CD4-positive, alpha-beta T cell treated with Interleukin-1 beta for 1 hour (primary cell): ENCODE measurements at places on chromosomes 2 and 18.

- no peak for DNase-seq
Measured at GRCh38 chr2:207928079-207928478, 97.2 kb downstream of the PLEKHM3 start.

DNA sequence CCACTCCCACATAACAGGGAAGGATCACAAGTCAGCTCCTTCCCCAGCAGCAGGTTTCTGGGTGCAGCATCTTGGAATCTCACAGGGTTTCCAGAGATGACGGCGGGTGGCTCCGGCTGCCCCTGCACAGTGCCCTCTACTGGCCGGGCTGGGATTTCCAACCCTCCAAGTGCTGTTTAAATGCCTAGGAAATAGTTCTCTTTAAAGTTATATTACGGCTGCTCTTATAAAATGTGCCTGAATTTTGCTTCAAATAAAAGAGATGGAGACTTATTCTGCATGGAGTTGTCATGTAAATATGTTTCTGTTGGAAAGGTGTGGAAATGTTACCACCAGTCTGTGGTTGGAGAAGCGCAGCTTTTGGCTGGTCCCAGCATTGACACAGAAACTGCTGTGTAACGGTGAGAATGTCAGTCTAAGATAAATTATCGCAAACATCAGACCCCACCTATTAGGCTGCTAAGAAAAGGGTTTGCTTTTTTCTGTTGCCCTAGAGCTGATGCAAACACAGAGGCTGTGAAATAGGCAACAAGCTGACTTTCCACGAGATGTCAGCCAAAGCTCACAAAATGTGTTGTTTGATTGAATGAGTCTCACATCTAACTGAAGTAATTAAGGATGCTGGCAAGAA is 3.3 kb upstream of the HJURP start:
- DNase-seq: peak; percentile 51

- DNase-seq: peak; percentile 26
Measured at GRCh38 chr18:75211002-75211621, 515 bp downstream of the TSHZ1 start.

DNA sequence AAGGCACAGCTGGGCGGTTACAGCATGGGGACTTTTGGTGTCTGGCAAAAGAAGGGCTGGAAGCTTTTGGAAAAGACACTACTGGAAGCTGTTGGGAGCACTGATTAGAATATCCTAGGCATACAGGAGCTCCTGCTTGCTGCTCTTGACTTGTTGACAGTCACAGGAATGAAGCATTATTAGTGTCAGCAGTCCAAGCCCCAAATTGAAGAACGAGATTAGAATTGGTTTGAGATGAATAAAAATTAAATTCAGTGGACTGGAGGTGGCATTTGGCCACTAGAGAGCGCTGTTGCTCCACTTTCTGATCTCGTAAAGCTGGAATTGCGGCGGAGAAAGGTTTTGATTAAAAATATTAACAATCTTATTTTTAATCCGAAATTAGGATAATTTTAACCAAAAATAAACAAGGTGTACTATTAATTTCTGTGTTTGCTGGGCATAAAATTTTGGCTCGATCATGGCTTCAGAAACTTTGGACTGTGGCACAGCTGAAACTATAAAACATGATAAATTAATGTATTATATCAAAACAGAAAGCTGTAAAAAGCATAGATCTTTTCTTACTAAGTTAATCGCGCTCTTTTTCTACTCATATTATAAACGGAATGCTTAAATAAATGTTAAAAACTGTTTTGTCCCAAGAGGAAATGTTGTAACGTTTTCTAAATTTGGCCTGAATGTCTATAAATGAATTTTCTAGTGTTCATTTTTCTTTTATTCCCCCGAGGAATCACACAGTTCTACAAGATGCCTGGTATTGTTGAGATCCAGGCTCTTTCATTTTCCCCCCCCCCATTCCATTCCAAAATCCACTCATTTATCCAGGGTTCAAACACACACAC is 2.4 kb upstream of the HOXD8 start:
- DNase-seq: peak; percentile 48

DNA sequence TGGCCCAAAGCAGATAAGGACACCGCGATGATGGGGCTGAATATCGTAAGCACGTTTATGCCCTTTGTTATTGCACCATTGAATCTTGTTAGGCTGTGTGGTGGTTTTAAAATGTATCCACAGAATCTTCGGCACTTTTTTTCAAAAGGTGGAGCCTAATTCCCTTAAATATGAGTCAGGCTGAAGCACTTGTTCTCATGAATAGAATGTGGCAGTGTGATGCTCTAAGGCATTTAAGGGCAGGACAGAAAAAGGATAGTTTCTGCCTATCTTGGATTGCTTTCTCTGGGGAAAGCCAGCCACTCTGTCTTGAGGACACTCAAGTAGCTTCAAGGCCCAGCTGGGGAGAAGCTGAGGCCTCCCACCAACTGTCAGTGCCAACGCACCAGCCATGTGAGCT is 39.6 kb downstream of the ABCA12 start:
- DNase-seq: no peak

DNA sequence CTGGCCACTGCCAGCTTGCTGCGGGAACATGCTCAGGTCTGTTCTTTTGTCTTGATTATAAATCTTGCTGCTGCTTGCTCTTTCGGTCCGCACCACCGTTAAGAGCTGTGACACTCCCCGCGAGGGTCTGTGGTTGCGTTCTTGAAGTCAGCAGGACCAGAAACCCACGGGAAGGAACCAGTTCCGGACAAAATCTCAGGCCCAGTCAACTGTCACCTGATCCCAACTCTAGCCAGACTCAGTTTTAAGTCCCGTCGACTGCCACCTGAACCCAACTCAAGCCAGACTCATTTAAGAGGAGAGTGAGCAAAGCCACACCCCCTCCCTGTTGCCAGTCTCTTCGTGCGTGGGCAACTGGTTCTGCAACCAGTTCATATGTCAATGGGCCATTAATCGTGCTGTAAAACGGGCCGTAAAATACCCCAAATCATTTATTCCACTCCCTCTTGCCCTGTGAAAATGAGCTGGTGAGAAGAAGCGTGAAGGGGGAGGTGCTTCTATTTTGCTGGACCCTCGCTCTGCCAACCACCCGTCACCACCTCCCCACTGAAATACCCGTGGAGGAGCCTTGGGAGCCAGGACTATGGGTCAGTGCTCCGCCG is 224.3 kb downstream of the NDUFA10 start:
- DNase-seq: no peak

DNA sequence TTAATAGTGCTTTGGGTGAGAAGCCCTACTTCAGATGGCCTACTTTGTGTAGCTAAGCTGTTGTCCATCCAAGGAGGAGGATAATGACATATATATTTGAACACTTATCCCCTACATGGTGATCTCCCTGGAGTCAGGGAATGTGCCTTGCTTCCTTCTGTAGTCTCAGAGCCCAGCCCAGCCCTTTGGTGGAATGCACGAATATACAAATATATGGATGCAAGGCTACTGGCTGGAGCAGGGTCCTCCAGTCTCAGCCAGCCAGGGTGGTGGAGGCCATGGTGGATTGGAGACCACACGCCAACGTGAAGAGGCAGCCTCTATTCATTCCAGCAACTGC is 150.6 kb upstream of the RIOK3 start:
- no peak for DNase-seq

- no peak for DNase-seq
Measured at GRCh38 chr18:7877609-7878008, 310.5 kb downstream of the PTPRM start.

DNA sequence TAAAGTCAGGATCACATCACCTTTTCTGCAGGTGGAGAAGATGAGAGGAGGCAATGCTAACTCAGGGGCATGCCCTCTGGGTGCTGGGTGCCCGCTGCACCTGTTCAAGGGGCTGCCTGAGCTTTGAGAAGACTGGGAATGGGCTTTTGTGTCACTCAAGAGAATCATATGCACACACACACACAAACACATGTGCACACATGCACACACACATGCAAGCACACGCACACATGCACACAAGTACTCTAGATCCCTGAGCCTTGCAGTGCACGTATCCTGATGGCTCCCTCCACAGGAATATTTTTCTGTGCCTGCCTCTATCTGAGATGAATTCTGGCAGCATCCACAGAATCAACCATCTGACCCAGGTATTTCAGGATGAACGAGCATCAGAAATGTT is 110.0 kb upstream of the TEX51 start:
- DNase-seq: no peak

- no peak for DNase-seq
Measured at GRCh38 chr2:226831266-226831665, 4.6 kb upstream of the RHBDD1 start.

- peak; percentile 80 for DNase-seq
Measured at GRCh38 chr2:239380831-239381708, 19.8 kb downstream of the HDAC4 start.

- no peak for DNase-seq
Measured at GRCh38 chr18:24052053-24052452, 37.5 kb downstream of the TTC39C start.

DNA sequence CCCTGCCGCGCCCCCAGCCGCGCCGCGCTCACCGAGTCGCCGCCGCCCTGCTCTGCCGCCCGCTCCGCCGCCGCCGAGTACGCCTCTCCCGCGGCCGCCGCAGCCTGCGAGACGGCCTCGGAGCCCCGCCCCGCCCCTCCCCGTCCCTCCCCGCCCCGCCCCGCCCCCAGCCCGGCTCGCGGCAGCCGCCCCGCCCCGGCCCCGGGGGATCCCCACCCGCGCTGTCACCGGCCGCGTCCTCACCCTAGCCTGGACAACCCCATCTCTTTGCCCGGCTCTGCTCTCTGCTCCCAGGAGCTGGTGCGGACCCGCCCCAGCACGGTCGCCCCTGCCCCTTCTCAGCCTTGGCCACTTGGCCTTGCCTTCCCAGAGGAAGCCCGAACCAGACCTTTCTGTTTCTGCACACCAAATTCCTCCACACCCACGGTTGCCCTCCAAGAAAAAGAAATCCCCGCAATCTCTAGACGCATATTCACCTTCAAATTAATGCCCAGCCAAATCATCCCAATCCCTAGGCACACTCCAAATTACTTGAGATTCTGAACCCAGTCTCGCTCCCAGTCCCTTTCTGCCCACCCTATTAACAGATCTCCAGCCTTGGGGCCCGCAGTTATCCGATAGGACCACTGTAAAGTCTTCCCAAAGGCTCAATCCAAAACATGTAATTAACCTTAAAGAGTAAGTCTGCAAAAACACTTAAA is at the start of gene CYRIA:
Gene CYRIA (minus strand): TSS at position 87 of the 701 bp plus-strand sequence. CDS start 77,715 bp downstream, outside the sequence.
- peak; percentile 52 for DNase-seq

GRCh38 chr2:11788461-11789124 is 42.2 kb downstream of the LPIN1 start:
- no peak for DNase-seq

DNA sequence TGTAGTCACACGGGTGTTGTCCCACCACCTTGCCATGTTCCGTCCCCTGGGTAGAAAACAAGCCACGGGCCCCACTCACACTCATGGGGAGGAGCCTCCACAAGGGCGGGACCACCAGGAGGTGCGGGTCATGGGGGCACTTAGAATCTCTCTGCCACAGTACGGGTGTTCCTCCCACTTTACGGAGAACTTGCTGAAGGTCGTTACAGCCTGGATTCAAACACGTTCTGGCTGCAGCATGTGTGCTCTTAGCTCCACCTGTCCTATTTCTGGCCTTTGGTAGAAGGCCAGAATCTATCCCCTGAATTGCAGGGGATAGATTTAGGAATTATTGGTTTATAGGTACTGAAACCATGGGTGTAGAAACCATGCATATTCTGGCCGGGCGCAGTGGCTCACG is 14.9 kb upstream of the CEP192 start:
- no peak for DNase-seq

GRCh38 chr2:131584940-131585339 is 57.3 kb downstream of the CCDC74A start:
- DNase-seq: no peak

GRCh38 chr2:3291113-3291512 is 86.5 kb downstream of the EIPR1 start:
- no peak for DNase-seq

GRCh38 chr2:27078267-27079194 is at the start of gene EMILIN1:
EMILIN1 (plus strand) TSS chr2:27078615; CDS start chr2:27079066, 451 bp downstream.
- DNase-seq: no peak

- DNase-seq: no peak
Measured at GRCh38 chr2:233926806-233927205, 9.6 kb downstream of the TRPM8 start.
